ENCODE measurements at places on chromosomes 3 and 15.

- DNase-seq = no peak
Observed at GRCh38 chr3:140018556-140018955, 83.6 kb downstream of the CLSTN2 start.

GRCh38 chr3:4818986-4819693 is 160.1 kb upstream of the BHLHE40 start:
- DNase-seq = no peak

- DNase-seq = no peak
Observed at GRCh38 chr3:32297366-32297765, 58.9 kb downstream of the CMTM8 start.

DNA sequence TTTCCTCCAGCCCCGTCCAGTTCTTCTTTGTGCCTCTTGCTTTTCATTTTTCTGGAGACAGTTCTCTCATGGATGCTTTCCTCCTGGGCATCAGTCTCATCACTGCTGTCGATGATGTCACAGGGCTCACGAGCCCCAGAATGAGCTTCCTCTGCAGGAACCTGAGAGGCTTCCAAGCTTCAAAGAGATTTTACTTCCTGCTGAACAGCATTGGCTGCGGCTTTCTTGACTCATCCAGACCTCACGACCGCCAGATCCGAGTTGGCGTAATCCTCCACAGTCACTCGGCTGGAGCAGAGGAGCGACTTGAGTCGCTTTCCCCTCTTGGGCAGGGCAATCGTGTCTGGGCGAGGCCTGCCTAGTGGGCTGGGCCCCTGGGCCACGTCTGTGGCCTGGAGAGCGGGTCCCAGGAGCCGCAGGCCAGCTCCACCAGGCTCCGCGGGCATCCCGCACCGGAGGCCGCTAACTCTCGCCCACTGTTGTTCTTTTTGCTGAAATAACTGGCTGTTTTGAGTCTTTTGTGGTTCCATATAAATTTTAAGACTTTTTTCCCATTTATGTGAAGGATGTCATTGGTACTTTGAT is 20.8 kb upstream of the FAN1 start:
- no peak for DNase-seq

- DNase-seq = no peak
Observed at GRCh38 chr3:193996641-193997089, 139.3 kb upstream of the HES1 start.

GRCh38 chr3:48314542-48314941 is 18.9 kb downstream of the SPINK8 start:
- DNase-seq = no peak

DNA sequence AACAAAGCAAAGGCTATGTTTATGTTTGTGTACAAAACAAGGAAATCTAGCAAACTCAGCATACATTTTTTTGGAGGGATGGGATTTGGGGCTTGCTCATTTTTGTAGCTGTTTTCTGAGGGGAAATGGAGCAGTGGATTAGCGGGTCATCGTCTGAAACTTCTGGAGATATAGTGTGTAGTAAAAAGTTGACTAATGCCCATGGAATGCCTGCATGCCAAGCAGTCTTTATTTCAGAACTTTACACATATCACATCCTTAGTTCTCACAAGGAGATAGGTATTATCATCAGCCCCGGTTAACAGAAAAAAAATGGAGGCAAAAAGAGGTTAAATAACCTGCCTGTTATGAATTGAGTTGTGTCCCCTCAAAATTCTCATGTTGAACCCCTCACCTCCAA is 47.1 kb downstream of the ATP13A4 start:
- no peak for DNase-seq
